ENCODE measurements at places on chromosomes 6 and 20. TPM values are rescaled to one million over a fixed set of nuclear protein-coding genes. Genes with fewer than 3 reads are reported as not detected.
A peak's percentile ranks its signal among the peaks of the same experiment; 100 is the strongest.

The SYCP2L gene
- 0.49 TPM for total RNA-seq

The SLC17A9 gene
- total RNA-seq = 4.8 TPM

The CST4 gene
- total RNA-seq = not detected

The RIPPLY2 gene
- total RNA-seq = not detected

The ANKRD66 gene
- not detected for total RNA-seq

GRCh38 chr6:68675548-68675947, 40.5 kb downstream of the ADGRB3 start:
- DNase-seq = no peak

DNA sequence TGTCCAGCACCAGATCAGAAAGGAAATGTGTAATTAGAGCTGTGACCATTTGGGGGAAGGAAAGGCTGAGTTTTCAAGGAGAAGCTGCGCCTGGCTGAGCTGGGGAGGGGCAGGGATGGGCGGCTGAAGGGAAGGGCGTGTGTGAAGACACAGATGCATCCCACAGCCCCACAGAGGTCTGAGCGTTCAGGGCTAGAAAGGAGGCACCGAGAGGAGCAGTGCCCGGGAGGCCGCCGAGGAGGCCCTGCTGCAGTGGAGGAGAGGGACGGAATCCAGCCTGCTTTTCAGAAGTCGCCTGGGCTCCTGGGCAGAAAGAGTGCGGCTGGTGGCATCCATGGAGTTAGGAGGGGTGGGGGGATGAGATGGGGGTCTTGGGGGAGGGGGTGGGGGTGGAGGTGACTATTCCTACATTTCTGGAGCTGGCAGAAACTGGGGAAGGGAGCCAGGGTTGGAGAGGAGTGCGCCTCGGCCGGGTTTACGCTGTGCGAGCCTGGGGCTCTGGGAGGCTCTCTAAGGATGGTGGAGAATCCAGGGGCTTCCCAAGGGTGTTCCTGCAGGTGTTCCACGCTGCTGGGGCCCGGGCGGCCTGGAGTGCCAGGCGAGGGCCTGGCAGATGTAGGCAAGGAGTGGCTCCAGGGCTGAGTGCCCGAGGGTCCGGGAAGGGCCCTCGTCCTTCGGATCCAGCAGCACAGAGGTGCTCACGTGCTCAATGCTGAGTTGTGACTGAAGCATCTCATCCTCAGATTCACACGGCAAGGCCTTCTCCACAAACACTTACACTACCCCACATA, 41.8 kb downstream of the WDR27 start:
- no peak for DNase-seq

- DNase-seq = no peak
Measured at GRCh38 chr20:3863317-3863716, 16.7 kb downstream of the MAVS start.

DNA sequence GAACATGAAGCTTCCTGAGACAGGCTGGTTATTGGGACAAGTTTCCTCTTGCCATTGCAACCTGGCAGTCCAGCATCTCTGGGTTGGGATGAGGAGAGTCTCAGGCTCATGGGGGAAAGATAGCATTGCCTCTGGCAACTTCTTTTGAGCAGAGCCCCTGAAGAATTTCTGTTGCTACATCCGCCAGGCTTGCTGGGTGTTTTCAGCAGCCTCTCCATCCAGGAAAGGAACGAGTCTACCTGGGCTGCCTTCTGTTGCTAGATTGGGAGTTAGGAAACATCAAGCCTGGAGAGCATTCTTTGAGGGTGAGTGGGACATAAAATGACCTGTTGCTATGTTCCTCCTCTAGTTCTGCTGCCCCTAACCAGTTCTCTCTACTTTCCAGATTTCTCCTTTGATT, 313.5 kb downstream of the RFPL4B start:
- no peak for DNase-seq

GRCh38 chr20:58853976-58854637, 1.6 kb downstream of the GNAS start:
- DNase-seq = no peak

DNA sequence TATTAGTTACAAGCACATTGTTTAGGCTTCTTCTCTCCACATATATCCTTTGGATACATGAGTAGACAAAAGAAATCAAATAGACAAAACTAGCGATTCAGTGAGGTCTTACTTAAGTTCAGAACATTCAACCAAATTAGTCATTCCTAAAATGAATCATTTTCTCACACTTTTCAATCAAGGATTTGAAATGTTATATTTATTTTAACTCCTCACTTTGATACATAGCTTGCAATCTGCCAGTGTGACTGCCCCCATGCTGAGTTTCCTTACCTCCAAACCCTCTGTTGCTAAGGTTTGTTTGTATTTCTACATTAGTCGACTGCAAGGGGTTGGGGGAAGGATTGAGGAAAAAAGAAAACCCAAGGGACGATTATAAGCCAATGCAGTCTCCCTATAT, 3.5 kb upstream of the MOXD1 start:
- DNase-seq = no peak

DNA sequence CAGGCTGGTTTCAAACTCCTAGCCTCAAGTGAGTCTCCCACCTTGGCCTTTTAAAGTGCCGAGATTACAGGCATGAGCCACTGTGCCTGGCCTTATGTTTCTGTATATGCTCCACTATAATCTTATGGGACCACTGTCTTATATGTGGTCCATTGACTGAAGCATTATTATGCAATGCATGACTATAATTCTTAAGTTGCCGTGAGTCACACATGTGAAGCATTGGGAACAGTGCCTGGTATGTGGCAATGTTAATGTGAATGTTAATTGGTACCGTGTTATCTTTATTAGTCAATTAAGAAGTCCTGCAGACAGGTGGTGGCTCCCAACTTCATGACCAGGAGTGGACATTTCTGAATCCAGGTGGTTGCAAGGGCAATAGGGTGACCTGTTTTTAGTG, 14.7 kb upstream of the ASXL1 start:
- peak; percentile 78 for DNase-seq
